Pulmonary artery endothelial cell (primary cell): ENCODE measurements at places on chromosomes 2 and 18.

- no peak for DNase-seq
These were observed 129.3 kb downstream of the CAPN13 start for GRCh38 chr2:30677861-30678385.

- no peak for DNase-seq
These were observed 1.5 kb upstream of the FLACC1 start for GRCh38 chr2:201358684-201359083.

DNA sequence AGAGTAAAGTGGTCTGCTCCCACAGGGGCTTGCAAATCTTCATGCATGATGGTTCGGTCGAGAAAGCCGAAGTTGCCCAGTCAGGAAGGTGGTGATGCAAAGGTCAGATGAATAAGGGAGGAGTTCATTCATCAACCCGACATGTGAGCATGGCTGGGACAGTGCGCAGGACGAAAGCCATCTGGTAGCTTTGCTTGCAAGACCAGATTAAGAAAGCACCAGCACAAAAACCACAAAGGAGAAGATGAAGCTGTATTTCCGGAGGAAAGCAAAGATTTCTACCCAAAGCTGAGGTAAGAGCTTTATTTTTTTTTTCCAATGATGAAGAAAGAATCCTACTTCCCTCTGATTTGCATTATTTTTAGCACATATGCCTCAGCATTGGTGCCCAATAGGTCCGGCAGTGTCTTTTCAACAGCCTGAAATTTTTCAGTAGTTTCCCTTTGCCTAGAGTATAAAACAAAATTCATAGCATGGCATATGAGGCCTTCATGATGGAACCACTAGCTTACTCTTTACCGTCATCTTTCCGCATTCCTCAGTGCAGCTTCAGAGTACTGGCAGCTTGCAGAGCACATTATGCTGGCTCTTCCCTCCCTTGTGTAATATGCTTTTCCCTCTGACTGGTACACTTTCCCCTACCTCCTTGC lies 112.0 kb upstream of the THOC1 start:
- no peak for DNase-seq

GRCh38 chr2:178270338-178270737 lies 76.0 kb downstream of the OSBPL6 start:
- DNase-seq, result no peak

DNA sequence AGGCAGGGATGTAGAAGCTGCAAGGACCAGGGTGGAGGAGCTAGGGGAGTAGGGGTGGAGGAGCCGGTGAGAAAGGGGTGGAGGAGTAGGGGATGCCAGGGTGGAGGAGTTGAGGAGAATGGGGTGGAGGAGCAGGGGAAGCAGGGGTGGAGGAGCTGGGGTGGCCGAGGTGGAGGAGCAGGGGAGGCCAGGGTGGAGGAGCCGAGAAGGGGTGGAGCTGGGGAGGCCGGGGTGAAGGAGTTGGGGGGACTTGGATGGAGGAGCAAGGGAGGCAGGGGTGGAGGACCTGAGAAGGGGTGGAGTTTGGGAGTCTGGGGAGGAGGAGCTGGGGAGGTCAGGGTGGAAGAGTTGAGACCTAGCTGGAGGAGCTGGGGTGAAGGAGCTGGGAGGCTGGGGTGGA lies 13.3 kb downstream of the SOX11 start:
- no peak for DNase-seq

DNA sequence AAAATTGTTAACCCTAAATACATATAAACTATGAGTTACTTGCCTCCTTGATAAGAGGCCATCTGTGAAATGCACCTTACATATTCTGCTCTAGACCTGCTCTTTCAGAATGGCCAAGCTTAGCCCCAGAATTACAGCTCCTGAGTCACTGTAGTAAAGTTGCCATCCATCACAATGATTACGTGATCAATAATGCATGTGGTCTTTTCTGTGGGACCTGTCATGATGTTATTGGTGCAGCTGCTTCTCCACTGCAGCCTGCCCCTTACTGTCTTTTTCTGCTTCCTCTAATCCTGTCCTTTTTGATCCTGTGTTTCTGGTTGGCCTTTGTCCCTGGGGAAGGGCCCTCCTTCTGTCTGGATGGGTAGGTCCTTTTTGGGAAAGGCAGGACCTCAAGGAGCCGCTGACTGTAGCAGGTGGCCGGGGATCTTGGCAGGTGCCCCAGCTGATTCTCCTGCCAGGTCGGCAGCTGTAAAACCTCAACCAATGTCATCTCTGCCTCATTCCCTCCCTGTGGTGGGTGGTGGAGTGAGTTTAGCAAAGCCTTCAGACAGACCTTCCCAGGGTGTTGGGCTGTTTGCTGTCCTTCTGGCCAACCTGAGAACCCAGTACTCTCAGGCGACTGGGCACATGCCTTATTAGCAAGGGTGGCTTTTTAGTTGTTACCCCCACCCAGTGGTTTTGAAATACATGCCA lies 126.2 kb upstream of the EML6 start:
- DNase-seq, result no peak

- no peak for DNase-seq
These were observed 2.6 kb downstream of the ZNF521 start for GRCh38 chr18:25349131-25349925.

DNA sequence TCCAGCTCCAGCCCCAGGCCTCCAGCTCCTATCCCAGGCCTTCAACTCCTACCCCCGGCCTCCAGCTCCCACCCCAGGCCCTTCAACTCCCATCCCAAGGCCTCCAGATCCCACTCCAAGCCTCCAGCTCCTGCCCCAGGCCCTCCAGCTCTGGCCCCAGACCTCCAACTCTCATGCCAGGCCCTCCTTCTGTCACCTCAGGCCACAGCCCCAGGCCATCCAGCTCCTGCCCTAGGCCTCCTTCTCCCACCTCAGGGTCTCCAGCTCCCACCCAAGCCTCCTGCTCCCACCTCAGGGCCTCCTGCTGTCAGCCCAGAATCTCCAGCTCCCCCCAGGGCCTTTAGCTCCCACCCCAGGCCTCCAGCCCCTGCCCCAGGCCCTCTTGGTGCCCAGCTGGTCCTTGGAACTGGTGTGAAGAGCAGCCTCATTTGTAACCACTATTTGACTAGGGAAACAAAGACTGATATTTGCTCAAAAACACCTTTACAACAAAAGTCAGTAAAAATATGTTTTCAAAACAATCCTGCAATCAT lies 67.8 kb upstream of the SALL3 start:
- no peak for DNase-seq

DNA sequence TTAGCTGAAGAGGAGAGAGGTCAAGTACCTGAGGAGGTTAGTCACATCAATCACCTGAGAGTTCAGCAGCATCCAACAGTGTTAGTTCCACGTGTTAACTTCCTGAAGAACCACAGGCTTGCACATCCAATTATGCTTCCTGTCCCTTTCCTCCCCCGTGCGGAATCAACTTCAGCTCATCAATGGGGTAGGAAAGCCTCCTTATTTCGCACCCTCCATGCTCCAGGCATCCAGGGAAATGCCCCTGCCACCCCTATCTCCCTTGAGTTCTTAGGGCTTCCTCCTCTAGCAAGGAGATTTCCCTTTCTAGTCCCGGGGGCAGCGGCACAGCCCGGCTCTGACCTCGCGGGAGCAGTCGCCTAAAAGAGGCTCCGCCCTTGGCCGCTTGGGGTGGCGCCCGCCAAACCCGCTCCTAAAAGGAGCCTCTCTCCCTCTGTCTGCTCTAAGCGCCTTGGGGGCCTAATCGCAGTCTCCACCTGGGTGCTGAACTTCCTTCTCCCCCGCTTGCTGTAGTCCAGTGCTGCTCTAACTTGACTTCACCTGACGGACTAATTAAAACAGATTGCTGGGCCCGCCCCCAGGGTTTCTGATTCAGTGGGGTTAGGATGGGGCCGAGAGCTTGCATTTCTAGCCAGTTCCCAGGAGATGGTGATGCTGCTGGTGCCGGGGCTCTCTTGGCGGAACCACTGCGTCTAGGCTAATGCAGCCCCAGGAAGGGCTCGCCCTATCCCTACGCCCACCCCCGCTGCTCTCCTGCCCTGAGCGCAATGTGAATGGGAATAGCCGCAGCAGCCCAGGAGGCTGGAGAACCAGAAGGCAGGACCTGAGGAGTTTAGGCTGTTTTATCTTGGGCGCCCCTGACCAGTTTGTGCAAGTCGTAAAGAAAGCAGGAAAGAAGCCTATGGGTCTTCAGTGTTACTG lies 3.4 kb upstream of the TET3 start:
- no peak for DNase-seq

DNA sequence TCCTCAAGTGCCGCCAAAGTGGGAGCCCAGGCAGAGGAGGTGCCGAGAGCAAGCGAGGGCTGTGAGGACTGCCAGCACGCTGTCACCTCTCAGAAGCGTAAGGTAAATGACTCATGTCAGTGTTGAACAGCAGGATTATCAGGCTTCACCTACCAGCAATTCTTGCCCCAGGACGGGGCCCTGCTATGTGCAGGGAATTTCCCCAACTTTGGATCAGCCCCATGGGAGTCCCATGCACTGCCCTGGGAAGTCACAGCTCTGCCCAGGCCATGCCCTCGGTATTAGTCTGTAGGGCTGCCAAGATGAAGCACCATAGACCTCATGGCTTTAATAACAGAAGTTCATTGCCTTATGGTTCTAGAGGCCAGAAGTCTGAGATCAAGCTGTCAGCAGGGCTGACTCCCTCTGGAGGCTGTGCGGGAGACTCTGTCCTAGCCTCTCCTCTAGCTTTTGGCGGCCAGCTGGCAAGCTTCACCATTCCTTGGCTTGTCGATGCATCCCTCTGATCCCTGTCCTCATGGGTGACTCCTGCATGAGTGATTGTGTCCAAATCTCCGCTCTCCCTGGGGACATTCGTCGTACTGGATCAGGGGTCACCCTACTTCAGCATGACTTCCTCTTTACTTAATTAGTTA lies 55.9 kb downstream of the TRPM8 start:
- DNase-seq, result no peak

- DNase-seq, result no peak
These were observed 53.3 kb downstream of the GULP1 start for GRCh38 chr2:188345020-188345419.

- DNase-seq, result no peak
These were observed 252.4 kb downstream of the NDUFA10 start for GRCh38 chr2:239772721-239773120.

DNA sequence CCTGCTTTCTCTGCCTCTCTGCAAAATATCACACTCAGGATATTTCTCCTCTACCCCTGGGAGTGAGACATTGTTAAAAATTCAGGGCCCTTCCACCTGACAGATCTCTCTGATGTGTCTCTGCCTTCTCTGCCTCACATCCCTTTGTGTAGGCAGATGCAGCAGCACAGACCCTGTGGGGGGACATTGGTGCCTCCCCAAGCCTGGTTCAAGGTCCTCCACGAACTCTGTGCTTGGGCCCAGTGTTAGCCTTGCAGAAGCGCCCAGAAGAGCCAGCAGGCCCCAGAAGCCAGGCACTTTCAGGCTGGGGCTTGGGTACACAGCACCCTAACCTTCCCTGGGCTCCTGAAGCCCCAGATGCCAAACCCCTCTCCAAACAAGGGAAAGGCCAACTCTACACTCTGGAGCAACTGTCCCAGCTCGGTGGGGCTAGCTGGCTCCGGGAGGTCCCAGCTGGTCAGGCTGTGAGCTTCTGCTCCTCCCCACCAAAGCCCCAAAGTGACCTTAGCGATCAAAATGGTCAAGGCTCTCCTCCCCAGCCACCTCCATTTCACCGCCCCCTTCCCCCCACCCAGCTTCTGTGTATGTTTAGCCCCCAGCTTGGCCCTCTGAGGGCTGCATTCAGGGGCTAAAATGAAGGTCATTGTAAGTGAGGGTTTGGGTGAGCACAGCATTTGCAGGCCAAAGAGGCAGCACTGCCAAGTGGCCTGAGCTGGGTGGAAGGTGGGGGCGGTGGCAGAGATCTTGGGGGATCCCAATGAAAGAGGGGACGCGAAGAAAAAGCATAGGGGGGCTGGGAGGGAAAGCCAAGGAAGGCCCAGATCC lies 2.6 kb downstream of the HOXD9 start:
- no peak for DNase-seq

GRCh38 chr2:134671513-134671912 lies 47.3 kb downstream of the TMEM163 start:
- DNase-seq, result no peak

DNA sequence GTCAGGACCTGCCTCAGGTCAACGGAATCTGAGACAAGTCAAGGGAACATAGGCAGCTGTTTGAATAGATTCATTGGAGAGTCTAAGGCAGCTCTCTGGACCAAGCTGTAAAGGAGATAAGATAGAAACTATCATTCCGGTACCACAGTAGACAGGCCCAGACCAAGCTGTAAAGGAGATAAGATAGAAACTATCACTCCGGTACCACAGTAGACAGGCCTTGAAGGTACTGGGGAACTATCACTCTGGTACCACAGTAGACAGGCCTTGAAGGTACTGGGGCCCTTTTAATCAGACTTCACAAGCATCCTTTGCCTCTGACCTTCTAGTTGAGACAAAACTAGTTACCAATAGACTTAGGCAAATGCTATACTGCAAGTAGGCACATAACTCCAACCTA lies 346.1 kb downstream of the DCDC2C start:
- DNase-seq, result no peak

DNA sequence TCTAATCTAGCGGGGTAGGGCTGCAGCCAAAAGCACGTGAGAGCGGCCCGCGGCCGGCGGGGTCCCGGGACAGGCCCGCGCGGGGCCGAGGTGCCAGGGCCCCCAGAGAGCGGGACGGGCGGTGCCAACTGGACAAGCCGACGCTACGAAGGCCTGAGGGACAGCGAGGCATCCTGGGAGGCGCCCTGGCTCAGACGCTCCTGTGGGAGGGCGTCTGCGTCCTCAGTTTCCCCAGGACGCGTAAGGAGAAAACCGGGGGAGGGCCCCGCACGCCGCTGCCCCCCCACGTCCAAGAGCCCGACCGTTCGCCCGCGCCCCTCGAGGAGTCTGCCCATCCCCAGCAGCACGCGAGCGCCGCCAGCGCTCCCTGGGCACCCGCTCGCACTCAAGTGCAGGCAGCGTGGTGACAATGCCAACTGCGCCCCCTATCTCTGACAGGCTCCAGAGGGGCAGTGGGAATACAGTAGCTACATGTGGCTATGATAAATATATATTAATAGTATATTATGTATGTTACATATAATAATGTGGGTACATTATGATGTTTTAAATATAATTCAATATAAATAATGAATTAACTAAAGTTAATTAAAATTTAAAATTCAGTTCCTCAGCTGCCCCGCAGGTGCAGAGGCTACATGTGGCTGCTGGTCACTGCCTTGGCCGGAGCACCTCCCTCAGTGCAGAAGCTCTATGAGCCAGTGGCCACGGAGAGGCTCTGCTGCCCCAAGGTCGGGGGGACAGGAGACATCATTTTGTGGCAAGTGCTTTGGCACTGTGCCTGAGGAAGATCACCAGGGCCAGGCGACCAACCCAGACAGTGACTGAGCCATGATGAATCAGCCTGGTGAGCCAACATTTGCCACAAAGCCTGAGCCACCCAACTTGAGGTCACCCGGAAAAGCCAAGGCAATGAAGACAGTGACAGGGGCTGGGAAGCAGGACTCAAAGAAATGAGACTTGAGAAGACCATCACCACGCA lies 5.5 kb upstream of the SFT2D3 start:
- peak; percentile 46 for DNase-seq
